ENCODE measurements at places on chromosomes 6 and 20.

DNA sequence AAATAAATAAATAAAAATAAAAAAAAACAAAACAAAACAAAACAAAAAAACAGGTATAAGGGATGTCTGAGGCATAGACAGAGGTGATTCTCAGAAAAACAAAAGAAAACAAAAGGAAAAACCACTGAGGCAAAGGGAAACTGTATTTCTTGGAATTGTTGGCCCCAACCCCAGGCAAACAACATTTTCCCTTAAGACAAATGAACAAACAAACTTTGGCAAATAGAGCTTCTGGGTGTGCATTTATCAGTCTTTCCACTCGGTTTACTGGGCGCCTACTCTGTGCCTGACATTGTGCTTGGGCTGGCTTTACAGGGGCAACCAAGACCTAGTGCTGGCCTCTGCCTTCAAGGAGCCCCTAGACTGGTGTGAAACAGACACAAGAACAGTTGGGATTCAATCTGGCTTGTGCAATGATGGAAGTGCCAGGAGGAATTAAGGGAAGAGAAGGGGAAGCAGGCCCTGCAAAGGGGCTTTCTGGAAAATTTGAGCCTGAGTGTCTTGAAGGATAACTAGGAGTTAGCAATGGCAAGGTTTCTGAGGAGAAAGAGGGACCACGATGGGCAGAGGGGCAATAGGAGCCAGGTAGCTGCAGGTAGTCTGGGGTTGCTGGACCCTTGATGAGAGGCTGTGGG, 33.8 kb upstream of the IER3 start:
- no peak for DNase-seq

- no peak for DNase-seq
Observed at GRCh38 chr6:163751032-163751525, 336.6 kb downstream of the QKI start.

- no peak for DNase-seq
Observed at GRCh38 chr6:122365775-122366403, 33.6 kb upstream of the HSF2 start.

DNA sequence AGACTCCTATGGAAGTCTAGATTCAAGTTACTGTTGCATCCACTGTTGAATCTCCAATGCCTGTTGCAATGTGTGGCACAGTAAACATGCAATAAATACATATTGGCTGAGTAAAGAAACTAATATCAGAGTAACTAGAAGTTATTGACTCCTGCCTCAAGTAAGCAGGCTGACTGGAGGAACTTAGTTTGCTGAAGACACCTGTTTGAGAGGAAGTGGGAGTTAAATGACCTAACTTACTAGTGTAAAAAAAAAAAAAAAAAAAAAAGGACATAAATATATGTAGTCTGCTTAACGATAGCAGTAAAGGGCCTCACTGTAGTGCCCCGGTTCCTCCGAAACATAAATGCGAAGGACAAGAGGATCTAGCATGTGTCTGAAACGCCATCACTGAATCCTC, 249.8 kb upstream of the PRDM1 start:
- no peak for DNase-seq

All from SK-N-MC (cell line).